ENCODE measurements at places on chromosomes 6 and 20. TPM values are rescaled to one million over a fixed set of nuclear protein-coding genes. Genes with fewer than 3 reads are reported as not detected.
A peak's percentile ranks its signal among the peaks of the same experiment; 100 is the strongest.

DNA sequence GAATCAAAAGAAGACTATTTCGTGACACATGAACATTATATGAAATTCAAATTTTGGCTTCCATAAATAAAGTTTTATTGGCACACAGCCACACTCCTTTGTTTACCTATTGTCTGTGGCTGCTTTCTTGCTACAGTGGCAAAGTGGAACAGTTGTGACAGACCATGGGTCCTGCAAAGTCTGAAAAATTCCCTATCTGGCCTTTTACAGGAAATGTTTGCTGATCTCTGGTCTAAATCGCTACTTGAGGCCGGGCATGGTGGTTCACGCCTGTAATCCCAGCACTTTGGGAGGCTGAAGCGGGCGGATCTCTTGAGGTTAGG, 23.1 kb upstream of the PREX1 start:
- no peaks in the 10 kb centered on the region for H3K27me3 ChIP-seq
- no peak overlapping the region for H3K4me3 ChIP-seq
- H3K36me3 ChIP-seq = no peaks in the 10 kb centered on the region
- no peak for DNase-seq
- no peak overlapping the region for H3K27ac ChIP-seq

GRCh38 chr20:24832518-24832917, 116.6 kb upstream of the CST7 start:
- no peak for DNase-seq
- no peak overlapping the region for H3K4me3 ChIP-seq
- H3K4me1 ChIP-seq = no peaks in the 10 kb centered on the region

GRCh38 chr6:165863801-165864200, 200.8 kb upstream of the PDE10A start:
- H3K27me3 ChIP-seq = no peaks in the 10 kb centered on the region
- H3K36me3 ChIP-seq = no peaks in the 10 kb centered on the region
- no peak overlapping the region for H3K4me3 ChIP-seq
- H3K27ac ChIP-seq = no peak overlapping the region

- peaks cover 10% of the 10 kb centered on the region for H3K27me3 ChIP-seq
- H3K27ac ChIP-seq = peak overlapping the region; percentile 21
- peak overlapping the region; percentile 54 for H3K4me3 ChIP-seq
- no peaks in the 10 kb centered on the region for H3K36me3 ChIP-seq
- DNase-seq = peak; percentile 70
- peaks cover 5% of the 10 kb centered on the region for H3K4me1 ChIP-seq
Observed at GRCh38 chr6:29926413-29927274, 15.7 kb upstream of the HLA-A start.

The CLPSL2 gene
- not detected for total RNA-seq
